Mucosa of gallbladder (tissue), 1 donor: ENCODE measurements at places on chromosomes 4 and X. TPM values are rescaled to one million over a fixed set of nuclear protein-coding genes. Genes with fewer than 3 reads are reported as not detected.

DNA sequence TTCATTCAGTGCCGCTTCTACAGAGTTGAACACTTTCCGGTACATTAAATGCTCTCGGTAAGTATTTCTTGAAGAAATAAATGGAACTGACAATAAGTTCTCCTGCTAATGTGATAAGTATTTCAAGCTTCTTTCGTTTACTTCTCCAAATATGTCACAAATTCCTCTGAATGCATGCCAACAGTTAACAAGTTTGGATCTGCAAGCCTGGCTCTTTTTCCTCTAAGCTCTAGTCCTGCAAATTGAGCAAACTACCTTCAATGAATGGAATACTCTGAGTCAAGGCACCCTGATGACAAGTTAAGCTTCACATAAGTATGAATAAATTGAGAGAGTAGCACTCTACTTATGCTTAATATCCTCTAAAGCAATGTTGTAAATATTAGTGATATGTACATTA, 403.6 kb downstream of the PDGFC start:
- no peak for DNase-seq

DNA sequence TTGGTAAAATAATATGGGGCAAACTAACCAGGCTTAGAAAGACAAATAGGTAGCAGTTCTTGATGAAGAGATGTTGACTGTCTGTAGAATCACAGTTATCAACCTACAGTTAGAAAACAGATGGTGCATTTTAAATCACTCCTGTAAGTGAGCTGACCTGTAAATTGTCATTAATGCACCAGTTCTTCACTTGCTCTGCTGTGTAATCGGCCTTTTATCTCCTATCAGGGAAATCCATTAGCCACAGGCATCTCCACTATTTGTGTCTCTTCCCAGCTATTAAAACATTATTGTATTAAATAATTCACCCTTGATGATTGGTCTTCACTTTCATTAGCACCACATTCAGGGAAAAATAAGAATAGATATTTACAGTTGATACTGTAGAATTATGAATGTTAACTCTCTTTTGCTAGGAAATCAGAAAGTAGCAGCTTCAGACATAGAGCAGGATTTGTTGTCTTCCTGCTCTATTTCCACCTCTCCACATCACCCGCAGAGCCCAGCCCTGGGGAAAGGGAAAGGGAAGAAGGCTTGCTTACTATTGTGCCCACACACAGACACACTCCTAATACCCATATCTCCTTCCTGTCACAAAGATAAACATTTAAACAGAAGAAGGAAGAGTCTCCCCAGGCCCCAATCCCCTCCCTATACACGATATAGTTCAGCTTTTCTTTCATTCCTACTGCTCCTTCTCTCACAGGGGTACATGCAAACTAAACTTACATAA, 97.1 kb downstream of the REELD1 start:
- DNase-seq, result no peak

DNA sequence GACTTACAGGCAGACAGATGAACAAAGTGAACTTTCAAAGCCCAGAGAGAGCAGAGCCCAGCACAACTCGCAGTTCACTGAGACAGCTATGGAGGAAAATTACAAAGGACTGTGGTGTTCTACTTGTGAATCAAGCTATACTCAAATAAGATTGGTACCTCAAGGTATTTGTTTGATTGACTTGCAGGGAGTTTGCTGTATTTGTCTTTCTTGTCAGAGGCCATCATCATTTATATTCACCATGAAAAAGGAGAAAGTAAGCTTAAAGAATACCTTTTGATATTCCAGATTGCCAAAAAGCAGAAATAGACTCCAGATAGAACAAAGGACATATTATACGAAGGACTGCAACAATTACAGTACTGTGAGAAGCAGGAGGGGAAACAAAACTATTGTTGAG, 1047.9 kb downstream of the RPA4 start:
- no peak for DNase-seq

Gene CWH43
- not detected for total RNA-seq
